ENCODE measurements at places on chromosomes 11 and 22.
A peak's percentile ranks its signal among the peaks of the same experiment; 100 is the strongest.

- no peak for DNase-seq
Measured at GRCh38 chr11:11425806-11426205, 72.8 kb upstream of the CSNK2A3 start.

GRCh38 chr11:113363406-113363805 is 24.2 kb upstream of the ANKK1 start:
- no peak for DNase-seq

DNA sequence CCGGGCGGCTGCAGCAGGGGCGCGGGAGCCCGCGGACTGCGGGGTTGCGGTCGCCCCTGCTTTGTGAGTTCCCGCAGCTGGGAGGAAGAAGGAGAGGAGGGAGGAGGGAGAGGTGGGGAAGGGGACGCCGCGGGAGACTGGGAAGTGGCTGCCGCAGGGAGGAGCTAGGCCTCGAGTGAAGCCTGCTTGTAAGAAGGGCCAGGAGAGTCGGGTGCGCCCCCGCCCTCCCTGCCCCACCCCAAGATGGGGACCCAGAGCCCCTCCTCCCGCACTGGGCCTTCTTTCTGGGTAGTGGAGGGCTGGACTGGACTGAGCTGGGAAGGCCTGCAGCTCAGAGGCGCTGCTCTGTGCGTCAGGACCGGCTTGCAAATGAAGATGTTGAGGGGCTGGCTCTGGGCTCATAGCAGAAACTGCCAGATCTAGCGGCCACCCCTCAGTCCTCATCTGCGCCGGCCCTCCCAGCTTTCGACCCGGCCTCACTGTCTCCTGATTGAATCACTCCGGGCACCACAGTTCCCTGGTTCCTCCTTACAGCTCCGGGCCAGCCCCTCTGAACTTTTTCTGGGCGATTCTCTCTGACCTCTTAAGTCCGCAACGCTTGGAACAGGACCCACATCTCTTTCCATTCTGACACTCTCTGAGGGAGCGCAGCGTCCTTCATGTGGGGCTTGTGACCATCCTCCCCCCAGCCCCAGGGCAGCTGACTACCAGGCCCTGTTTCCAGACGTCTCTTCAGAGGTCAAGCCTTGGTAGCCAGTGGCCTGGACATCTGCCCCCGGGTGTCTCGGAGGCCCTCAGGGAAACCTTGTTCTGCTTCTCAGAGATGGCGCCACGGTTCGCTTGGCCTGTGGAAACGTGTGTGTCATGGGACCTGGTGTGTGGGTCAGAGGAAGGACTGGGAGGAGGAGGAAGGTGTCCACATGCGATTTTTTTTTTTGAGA is 21.9 kb downstream of the SERPINH1 start:
- DNase-seq, result peak; percentile 63

DNA sequence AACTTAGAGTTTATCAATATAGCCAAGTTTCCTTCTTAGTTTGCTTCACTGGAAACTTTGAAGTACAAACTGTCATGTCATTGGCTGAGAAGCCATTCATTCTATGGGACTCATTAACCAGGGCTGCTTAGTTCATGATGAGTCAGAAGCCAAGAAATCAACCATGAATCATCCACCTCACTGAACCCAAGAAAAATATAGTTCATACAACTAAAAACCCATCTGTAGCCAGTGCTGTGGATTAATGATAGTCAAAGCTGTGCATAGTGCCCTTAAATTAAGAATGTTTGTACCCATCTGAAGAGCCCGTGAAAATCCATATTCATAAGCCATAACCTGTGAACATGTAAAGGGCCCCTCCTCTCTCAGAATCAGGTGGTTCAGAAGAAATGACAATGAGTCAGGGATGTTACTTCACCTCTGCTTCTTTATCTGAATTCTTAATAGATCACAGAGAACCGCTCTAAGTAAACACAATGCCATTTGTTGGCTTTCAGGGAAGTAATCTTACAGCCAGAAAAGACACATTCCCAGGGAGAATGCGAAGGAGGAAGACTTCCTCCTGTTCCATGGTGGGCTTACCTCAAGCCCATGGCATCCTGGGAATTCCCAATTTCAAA is 25.4 kb downstream of the MMP20 start:
- no peak for DNase-seq

- peak; percentile 47 for DNase-seq
Measured at GRCh38 chr22:42131562-42131961, 952 bp upstream of the CYP2D6 start.

GRCh38 chr11:10653946-10654810 is 39.4 kb downstream of the IRAG1 start:
- DNase-seq, result no peak

- no peak for DNase-seq
Measured at GRCh38 chr11:2653930-2654739, 45.7 kb downstream of the KCNQ1OT1 start.

DNA sequence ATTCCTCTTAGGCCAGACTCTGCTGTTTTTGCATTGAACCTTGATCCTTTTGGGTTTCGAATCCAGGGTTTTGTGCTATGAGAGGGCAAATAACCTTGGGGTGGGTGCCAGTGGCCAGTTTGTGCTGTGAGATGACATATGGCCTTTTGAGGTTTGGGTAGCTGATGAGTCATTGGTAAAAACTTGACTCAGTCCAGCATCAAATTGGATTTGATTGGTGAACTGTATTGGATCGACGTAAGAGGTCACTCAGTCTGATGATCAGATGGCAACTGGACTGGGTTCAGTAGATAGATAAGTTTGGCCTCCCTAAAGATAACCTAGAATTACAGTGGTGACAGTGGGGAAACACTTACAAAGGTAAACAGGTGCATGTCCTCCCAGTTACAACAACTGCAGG is 41.0 kb upstream of the XKR3 start:
- no peak for DNase-seq

DNA sequence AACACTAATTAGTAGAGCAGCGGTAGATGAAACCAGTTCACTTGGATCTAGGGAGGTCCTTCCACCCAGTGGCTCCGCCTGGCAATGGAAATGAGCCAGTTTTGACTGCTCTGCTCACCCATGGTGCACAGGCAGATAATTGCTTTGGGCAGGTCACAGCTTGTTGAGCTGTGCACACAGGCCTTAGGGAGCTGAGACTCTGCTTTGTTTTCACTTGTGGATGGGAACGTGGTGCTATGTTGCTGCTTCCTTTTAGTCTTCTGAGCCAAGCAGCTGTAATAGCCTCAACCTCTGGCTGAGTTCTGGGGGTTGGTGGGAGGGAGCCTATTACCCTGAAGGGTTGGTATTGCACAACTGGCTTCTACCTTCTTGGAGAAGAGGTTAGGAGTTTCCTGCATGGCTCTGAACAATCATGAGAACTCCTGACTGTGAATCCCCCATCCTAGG is 262.3 kb upstream of the MTNR1B start:
- no peak for DNase-seq

- DNase-seq, result no peak
Measured at GRCh38 chr22:26949193-26949592, 291.8 kb downstream of the MIAT start.
